ENCODE measurements at places on chromosomes 2 and 18.

- DNase-seq: peak; percentile 74
Measured at GRCh38 chr2:74267068-74267467, 68.7 kb downstream of the MTHFD2 start.

- no peak for DNase-seq
Measured at GRCh38 chr2:33526132-33526531, 49.7 kb downstream of the RASGRP3 start.

GRCh38 chr18:46096651-46097300 lies 1.3 kb downstream of the ATP5F1A start:
- DNase-seq: no peak

DNA sequence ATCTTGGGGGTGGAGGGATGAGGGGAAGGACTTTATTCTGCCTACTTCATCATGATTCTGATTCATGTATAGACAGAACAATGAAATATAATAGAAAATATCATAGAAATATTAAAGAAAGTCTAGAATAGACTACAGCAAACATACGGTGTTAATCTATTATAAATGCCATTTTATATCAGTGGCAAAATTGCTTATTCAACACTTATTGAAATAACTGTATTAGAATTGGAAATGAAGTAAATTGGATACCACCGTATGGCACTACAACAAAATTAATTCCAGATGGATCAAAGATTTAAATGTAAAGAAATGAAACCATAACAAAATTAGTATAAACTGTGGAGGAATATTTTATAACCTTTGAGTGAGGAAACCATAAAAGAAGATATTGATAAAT lies 213.3 kb upstream of the CTAGE1 start:
- DNase-seq: no peak

DNA sequence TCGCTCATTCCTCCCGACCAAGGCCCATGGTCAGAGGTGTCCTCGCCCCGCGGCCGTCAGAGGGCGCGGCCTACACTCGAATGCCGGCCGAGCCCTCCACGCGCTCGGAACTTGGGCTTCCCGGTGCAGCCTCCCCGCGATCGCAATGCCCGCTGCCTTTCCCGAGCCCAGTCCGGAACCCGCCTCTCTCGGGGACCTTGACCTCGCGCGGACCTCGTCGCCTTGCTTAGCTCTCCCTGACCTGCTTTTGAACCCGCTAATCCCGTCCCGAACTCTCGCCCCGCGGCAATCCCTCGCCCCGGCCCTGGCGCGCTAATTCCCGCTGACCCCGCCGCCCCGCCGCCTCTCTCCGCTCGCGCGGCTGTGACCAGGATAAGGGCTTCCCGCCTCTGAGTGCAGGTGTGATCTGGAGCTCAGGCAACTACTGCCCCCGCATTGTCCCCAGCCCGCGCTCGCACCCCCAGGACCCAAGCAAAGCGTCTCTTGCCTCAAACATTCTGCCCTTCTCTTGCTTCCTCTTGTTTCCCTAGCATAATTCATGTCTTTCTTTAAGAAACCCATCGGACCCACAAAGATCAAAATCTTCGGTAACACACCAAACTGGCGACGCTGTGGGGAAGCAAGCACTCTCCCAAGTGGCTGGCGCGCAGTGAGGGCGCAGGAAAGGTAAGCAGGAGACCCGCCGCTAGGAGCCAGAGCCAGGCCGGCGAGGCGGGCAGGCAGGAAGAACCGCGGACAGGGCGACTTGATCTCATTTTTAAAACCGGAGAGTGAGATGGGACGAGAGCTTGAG lies 46.6 kb upstream of the ATP6V1B1 start:
- DNase-seq: no peak

GRCh38 chr2:11404376-11405073 lies 60.1 kb upstream of the ROCK2 start:
- DNase-seq: no peak

- no peak for DNase-seq
Measured at GRCh38 chr2:134402410-134402809, 148.5 kb downstream of the MGAT5 start.

DNA sequence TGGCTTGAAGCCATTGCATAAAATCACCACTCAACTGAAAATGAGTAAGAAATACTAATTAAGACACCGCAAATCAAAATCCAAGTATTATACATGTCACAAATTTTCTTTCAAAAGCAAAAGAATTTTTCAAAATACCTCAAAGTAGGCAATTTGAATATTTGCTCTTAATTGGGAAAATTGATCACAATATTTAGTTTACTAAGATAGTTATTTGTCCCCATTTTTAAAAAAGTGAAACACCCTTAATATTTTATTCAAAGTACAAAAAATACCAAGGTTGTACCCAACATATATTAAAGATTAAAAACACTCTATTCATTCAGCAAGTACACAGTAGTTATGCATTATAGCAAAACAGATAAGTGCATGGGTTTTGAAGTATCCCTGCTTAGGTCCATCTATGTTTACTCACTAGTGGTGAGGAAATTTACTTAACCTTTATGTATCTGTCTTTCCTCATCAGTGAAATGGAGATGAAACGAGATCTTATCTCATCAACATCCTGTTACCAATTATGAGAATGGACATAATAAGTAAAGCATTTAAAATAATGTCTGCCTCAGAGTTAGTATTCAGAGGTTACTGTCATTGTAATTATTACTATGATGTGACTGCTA lies 35.1 kb downstream of the VPS54 start:
- no peak for DNase-seq

- no peak for DNase-seq
Measured at GRCh38 chr2:905091-905832, 45.4 kb upstream of the SNTG2 start.

DNA sequence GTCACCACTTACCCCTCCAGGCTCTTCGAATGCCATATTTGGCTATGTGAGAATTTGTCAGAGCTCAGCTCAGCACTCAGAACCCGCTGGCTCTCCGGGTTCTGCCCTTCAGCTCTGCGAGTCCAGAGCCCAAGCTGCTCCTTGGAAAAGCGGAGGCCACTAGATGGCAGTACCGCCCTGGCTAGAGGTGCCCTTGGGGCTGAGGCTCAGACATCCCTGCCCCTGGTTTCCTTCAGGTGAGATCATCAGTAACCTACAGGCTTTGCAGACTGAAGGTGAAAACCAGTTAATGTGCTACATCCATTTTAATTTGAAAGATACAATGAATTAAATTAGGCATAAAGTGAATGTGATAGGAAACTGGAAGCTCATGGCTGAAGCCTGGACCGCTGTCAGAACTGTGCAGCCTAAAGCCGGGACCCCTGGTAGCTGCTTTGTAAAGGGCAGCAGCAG lies 285.6 kb downstream of the AGAP1 start:
- peak; percentile 18 for DNase-seq

- no peak for DNase-seq
Measured at GRCh38 chr2:162560291-162560690, 216.4 kb downstream of the GCA start.

DNA sequence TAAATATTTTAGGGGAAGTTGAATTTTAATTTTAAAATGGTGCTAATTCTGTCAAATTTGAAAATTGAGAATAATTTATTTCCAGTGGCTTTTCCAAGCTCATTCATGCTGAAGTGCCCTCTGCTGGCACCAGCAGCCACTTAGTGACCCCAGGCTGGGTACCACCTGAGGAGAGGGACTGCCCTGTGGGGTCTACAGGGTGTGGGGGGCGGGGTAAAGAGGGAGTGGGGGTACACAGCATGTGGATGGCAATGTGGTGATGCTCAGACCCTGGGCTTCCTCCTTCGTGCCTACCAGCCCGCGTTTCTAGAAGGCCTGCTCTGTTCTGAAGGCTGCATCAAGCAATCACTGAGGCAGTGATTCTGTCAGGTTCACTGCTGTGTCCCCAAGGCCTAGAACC lies 45.1 kb upstream of the SCLY start:
- DNase-seq: no peak
